NCI-H1694 (cell line): ENCODE measurements at places on chromosomes 12 and 14.

DNA sequence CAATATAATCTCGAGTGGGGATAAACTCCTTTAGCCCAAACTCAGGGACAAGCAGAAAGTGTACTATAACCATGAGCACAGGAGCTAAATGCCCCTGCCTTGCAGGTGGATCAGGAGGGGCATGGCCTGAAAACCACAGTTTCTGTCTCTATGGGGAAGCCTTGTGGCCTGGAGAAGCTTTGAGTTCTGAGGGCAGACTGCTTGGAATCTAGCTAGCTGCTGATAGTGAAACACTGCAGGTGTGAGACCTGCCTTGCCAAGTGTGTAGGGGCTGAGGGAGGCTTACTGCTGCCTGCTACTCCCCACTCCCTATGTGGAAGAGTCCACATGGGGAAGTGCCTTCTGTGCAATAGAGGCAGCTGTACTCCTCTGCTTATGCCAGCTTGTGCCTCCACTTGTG lies 352.3 kb upstream of the OR4E1 start:
- no peak for DNase-seq

- DNase-seq = no peak
Observed at GRCh38 chr14:70006699-70007098, 127.5 kb downstream of the SMOC1 start.

DNA sequence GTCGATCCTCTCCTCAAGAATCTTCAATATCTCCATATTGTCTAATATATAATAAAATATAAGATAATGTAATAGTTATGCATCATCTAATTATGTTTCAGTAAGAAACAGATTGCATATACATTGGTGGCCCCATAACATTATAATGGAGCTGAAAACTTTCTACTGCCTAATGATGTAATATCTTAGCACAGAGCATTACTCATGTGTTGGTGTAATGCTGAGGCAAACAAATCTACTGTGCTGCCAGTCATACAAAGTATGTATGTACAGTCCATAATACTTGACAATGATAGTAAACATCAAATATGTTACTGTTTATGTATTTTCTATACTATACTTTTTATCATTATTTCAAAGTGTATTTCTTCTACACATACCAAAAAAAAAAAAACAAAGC lies 128.7 kb downstream of the CPNE8 start:
- DNase-seq = no peak

GRCh38 chr12:45498645-45499044 lies 230.9 kb upstream of the ARID2 start:
- DNase-seq = no peak

GRCh38 chr12:77118696-77119095 lies 53.3 kb upstream of the E2F7 start:
- DNase-seq = no peak

DNA sequence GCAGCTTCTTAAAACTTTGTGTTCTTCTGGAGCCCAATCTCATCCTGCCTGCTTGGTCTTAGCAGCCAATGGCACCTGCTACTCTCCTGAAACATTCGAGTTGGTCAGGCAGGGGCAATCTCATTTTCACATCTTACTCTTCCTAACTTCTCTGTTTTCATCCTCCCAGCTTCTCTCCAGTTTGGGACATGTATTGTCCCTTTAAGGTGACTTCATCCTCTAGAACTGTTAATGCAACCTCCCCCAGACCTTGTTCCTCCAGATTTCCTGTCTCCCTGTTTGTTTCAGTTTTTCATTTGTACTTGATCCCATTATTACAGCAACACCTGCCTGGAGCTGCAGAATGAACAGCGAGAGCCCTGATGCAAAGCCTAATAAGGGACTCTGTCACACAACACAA lies 31.3 kb downstream of the SERPINA11 start:
- DNase-seq = no peak

GRCh38 chr12:89267404-89267803 lies 84.9 kb downstream of the DUSP6 start:
- DNase-seq = no peak

DNA sequence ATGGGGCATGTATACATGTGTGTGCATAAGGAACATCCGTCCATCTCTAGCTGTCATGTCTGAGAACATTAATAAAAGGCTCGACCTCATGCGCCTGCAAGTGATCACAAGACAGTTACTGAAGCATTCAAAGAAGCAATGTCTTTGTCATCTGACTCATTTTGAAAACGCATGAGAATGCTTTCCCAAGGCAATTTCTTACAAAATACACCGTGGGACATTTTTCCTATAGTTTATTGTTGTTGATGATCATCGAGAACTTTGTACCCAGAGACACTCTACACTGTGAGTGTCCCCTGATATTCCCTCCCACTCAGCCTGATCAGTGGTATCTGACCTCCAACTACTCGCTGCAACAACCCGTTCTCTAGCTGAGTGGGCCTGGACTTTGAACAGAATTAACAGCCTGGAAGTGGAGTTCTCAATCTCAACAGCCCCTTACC lies 68.1 kb downstream of the ETV6 start:
- DNase-seq = no peak

GRCh38 chr12:65900912-65901672 lies 76.8 kb downstream of the HMGA2 start:
- no peak for DNase-seq

- DNase-seq = no peak
Observed at GRCh38 chr14:81889529-81889928, 355.9 kb upstream of the SEL1L start.

DNA sequence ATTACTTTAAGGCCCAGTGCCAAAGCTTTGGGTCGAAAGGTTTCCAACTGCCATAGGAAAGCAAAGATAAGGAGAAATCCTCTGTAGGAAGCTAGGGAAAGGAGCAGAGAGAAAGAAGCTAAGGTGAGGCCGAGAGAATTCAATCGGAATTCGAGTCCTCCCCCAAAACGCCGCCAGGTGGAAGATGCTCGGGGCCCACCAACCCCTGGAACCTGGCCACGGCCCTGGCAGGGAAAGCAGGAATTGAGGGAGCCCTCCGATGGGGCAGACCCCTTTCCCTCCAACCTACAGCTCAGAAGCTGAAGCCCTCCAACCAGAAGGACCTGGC lies 498 bp downstream of the GMFB start:
- no peak for DNase-seq

- DNase-seq = no peak
Observed at GRCh38 chr12:60494244-60494643, 898.4 kb downstream of the SLC16A7 start.

- no peak for DNase-seq
Observed at GRCh38 chr14:68502230-68502629, 290.6 kb downstream of the ZFP36L1 start.

GRCh38 chr12:49887536-49888401 lies 15.9 kb downstream of the FAIM2 start:
- no peak for DNase-seq

DNA sequence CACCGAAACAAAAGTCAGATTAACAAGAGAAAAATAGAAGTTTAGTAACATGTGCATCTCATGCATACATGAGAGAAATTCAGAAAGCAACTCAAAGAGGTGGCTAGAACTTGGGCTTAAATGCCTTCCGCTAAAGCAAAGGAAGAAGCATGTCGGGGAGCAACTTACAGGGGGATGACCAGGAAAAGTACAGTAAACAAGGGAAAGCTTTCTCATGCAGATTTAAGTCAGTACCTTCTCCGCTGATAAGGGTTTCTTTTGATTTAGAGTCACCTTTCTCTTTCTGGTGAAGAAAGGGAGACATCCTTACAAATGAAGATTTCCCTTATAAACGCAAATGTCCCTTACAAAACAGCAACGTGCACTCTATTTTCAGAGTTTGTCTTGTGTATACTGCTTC lies 6.0 kb upstream of the RNASE6 start:
- DNase-seq = no peak

DNA sequence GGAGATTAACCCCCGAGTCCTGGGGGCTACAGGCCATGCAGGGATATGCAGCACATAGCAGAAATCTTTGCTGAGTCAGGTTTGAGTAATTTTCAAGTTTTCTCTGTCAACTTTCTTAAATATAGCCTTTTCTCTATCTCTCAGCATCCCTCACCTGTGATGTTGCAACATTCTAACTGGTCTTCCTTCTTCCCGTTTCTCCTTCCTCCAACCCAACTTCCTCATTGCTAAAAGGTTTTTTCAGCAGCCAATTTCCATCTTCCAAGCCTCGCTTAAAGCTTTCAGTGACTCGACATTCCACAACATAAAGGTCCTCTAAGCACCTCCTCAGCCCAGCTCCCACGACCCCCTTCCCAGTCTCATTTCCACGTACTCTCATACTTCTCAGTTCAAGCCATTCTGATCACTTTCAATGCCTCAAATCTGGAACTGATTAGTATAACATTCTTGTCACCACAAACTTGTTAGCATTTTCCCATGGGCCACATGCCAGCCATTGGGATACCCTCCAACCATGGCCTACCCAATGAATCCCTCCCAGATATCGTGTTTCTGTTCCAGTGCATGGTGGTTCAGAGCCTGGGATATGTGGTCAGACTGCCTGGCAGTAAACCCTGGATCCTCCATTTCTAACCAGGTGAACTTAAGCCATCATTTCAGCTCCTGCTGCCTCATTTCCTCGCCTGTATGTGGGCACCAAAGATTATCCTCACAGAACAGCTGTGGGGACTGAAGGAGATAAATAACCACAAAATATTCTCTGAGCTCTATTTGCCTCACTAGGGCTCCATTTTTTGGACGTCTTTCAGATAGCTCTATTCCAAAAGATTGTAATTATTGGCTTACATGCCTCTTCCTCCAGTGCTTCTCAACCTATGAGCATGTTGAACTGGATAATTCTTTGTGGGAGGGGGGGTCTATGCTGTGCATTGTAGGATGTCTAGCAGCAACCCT lies 65.8 kb downstream of the KCNK10 start:
- DNase-seq = no peak

DNA sequence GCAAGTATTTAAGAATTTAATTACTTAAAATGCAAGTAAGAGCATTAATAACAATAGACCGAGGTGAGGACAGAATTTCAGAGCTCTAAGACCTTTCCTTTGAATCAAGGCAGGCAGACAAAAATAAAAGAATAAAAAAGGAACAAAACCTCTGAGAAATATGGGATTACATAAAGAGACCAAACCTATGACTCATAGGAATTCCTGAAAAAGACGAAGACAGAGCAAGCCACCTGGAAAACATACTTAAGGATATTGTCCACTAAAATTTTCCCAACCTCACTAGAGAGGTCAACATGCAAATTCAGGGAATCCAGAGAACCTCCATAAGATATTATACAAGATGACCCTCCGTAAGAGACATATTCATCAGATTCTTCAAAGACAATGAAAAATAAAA lies 325.1 kb downstream of the AEBP2 start:
- DNase-seq = no peak

DNA sequence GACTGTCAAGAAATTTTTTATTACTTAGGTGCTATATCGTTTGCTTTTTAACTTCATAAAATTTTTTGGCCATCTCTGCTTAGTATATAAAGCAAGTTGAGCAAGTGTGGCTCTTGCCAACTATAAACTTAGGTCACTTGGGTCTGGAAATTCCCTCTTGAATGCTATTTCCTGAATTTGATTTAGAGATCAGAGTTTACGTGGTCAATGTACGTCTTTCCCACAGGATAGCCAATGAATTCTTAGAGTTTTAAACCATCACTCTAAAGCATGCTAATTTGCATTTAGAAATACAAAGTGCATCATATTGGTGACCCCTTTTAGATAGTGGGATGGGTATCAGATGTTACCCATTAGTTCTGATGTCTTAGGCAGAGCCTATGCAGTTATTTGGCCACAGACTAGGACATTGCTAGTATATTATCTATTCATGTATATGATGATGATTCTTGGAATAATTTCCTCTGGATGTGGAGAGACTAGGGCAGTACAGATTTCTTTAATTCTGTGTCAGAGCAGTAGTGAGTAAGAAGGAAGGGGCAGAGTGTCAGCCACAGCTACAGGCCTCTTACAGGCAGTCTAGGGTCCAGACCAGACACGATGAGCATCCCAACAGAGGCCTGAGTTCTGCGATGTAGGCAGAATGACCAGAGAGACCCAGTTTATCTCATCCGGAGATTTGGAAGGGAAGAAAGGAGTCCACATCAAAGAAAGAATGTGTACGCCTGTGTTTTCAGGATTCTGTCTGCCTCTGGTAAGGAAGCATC lies 30.3 kb downstream of the SCN8A start:
- no peak for DNase-seq

- no peak for DNase-seq
Observed at GRCh38 chr14:29836395-29836794, 91.3 kb downstream of the PRKD1 start.

DNA sequence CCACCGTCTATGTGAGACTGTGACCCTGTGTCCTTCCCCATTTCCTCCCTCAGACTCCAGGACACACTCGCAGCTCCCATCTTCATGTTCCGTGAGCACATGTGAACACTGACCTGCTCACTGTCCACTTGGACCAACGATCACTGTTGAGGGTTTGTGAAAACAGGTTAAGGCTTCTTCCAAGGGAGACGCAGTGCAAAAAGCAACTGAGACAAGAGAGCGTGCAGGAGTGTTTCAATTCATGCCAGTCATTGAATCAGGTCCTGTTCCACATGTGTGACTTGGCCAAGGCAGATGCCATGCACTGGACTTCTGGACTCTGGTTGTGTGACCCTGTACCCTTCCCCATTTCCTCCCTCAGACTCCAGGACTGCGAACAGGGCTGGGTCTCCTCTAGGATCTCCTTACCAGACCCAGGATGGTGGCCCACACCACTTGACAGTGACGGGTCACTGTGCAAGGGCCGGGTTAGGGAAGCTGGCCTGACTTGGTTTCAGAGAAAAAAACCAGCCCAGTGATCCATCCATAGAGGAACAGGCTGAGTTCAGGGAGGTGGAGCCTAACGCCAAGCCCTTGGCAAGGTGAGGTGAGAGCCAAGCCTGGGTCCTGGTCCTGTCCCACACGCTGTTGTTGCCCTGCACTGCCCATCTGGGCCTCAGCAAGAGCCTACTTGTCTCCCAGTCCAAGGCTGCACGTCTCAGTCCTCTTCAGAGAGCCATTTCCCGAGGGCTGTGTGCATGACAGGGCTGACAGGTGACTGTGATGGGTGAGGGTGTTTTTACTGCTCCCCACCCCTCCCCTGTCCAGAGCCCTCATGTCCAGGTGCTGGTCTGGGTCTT lies 5.7 kb upstream of the KRT5 start:
- no peak for DNase-seq

DNA sequence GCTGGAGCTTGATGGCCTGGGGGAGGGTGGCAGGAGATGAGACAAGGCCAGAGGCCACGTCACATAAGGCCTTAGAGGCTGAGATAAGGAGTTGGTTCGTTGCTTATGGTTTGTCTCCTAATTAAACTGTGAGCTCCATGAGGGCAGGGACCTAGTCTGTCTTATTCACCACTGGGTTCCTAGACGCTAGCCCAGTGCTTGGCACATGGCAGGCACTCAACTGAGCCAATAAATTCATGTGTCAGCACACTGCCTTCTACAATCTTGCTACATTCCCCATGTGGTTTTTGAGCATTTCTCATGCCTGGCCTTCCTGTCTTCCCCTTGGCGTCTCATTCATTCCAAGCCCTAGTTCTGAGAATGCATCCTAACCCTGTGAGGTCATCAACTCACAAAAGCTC lies 92.5 kb upstream of the MED13L start:
- DNase-seq = no peak

GRCh38 chr14:91270619-91271018 lies 26.1 kb upstream of the GPR68 start:
- DNase-seq = no peak

- no peak for DNase-seq
Observed at GRCh38 chr14:39154594-39155189, 15.4 kb downstream of the TRAPPC6B start.
